ENCODE measurements at places on chromosomes 7 and 10. TPM values are rescaled to one million over a fixed set of nuclear protein-coding genes. Genes with fewer than 3 reads are reported as not detected.

DNA sequence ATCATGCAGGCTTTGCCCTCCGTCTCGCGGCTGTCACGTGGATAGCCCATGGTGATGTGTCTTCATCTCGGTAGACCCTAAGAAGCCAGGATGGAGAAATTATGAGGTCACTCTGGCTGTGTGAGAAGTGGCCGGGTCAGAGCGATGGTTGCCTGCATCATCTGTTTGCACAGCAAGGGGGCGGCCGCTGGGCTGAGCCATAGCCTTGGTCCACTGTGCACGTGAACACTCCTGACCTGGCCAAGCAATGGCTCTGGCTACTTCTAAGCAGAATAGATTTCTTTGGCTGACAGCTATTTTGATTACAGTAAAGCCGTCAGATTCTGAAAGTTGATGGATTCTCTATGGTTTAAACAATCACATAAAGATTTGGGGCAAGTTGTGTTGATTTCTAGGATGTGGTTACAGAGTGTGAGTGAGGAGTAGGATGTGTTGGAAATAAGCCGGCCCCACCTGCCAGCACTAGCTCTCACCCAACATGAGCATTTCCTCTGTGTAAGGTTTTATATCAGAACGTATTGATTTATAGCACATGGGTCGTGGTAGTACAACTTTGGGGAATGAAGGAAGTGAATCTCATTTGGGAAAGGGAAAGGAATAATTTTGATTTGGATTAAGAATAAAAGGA lies 214.4 kb upstream of the GPR26 start:
- DNase-seq, result no peak

DNA sequence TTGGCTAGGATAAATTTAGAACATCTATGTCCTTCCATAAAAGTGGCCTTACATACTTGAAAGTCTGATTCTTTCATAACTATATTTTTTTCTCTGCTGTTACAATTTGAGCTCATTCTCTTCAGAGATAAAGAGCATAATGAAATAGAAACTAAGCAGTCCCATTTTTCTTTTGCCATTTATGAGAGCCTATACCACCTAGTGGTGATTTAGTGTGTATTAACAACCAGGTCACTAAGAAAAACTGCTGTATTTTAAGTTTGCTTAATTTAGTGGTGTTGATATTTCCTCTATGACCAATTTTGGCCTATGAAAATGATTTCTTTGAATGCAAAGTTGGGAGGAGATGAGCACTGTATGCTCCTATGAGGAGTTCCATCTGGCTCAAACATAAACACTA lies 88.7 kb upstream of the ZWINT start:
- no peak for DNase-seq

- no peak for DNase-seq
Measured at GRCh38 chr10:111515264-111515663, 438.4 kb downstream of the ADRA2A start.

DNA sequence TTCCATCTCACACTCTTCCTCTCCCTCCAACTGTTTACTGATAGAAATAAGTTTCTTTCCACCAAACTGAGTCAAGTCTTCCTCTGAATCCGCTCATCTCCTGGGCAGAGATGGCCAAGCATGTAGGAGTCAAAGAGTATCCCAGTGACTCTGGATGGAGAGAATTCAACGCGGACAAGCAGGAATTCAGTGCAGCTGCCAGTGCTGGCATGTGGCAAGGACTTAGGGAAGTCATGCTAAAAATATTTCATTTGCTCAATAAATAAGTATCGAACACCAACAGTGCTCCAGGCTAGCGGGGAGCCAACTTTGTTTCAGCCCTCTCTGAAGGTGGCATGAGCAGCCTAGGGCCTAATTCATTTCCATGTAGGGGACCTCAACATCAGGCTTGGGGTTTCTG lies 351.6 kb upstream of the ZMIZ1 start:
- no peak for DNase-seq

DNA sequence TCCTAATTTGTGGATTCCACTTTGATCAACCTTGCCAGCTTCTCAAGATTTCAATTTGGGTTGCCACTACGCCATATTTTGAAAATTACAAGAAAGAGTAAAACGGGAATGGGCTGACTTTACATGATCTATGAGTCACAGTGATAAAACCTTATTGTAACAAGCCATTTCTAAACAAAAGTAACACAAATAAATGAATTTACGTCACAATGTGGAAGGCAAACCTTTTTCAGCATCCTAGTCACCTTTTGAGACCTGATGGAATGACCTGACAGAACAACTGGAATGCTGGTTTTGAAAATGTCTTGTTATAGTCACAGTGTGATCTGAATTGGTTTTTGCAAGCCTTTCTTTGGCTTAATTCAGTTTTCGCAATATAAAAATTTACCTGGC lies 85.9 kb downstream of the CDK6 start:
- DNase-seq, result no peak

DNA sequence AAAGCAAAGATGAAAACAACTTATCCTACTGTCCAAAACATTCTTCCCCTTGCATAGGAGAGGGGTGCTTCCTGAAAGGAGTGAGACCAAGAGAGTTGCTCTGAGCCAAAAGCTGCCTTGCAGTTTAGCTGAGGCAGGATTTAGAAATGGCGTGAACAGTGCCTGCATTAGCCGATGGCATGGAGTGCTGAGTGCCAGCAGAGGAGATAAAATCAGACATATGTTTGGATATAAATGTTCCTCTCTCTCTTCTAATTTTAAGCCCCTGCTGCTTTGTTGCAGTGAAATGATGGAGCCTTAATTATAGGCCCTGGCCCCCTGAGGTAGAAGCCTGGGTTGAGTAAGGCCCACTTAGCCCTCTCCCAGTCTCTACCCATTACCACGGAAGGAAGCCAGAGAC lies 7.1 kb downstream of the LRRC4 start:
- no peak for DNase-seq

- no peak for DNase-seq
Measured at GRCh38 chr7:14766747-14767146, 135.8 kb downstream of the DGKB start.

DNA sequence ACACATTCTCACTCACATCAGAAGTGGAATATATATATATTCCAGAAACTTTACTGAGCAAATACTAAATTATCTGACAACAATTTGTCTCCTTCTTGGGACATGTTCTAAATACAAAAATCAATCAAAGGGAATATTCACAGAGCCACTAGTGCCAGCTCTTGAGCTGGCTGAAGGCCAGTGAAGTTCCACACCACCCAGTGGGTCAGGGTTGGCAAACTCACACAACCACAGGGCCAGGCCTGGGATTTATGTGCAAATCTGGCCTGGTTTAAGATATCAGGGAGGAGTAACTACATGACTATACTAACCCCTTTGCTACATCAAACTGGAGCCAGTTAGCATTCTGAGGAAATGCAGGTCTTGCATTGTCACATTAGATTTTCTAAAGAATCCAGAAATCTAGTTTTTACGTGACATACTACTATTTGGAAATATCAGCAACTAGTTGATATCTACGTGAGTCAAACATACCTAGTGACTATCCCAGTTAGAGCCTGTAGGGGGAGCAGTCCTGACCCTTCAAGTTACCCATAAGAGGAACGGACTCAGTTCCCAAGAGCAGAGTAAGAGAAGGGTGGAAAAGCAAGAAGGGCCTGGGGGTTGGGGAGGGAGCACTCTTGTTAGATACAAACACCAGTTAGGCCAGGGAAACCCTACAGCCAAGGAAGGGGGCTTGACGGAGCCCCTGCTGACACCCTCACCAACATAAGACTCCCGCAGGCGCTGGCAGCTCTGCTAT lies 600.4 kb downstream of the KCNMA1 start:
- DNase-seq, result no peak

GRCh38 chr10:17410907-17411306 lies 43.5 kb downstream of the ST8SIA6 start:
- DNase-seq, result no peak

DNA sequence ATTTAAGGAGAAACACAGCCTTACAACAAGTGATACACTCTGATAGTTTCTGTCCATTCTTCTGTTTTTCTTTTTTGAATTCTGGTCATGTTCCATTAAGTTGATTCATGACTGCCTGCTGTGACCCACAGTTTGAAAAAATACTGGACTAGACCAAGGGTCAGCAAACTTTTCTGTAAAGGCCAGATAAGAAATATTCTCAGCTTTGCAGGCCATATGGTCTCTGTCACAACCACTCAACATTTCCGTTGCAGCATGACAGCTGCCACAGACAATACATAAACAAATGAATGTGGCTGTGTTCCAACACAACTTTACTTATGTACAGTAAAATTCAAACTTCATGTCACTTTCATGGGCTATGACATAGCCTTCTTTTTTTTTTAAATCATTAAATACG lies 156.7 kb downstream of the PLXNA4 start:
- DNase-seq, result peak; percentile 61

DNA sequence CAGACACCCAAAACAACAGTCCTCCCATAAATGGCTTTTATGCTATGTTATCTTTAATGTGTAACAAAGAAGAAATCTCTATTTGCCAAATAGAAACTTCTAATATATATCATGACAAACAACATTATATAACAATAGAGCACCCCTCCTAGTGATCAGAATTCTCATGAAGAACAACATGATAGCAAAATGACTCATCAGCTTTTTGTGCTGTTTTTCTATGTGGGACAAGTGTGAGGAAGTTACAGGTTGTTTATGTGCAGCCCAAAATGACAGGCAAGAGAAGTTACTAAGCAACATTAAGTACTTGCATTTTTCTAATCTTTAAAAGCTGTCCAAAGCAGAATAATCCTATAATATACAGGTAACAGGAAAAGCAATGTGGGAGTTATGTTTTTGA lies 7.7 kb downstream of the DGKB start:
- DNase-seq, result no peak

DNA sequence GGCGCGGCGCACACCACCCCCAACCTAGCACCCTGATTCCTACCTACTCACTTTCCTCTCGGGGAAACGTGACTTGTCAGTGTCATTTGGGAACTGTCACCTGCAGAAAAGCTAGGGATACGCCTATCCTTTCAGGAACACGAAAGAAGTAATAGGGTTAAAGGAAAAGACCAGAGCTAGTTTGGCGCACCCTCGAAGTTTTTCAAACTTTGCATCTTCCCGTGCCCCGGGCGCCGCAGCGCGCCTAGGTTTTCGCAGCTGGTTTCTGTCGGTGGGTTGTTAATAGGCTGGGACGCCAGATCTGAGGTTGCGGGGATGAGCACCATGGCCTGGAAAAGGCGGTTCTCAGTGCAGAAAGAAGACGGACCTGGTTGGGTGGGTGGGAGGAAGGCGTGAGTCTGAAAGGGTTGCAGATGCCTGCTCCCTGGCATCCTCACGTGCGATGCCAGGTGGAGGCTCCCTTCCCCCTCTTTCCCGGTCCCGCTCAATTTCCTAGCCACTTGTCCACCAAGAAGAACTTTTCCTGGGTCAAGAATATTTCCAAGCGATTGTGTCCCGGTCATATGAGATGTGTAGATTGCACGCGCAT lies 568 bp upstream of the MEOX2 start:
- no peak for DNase-seq

DNA sequence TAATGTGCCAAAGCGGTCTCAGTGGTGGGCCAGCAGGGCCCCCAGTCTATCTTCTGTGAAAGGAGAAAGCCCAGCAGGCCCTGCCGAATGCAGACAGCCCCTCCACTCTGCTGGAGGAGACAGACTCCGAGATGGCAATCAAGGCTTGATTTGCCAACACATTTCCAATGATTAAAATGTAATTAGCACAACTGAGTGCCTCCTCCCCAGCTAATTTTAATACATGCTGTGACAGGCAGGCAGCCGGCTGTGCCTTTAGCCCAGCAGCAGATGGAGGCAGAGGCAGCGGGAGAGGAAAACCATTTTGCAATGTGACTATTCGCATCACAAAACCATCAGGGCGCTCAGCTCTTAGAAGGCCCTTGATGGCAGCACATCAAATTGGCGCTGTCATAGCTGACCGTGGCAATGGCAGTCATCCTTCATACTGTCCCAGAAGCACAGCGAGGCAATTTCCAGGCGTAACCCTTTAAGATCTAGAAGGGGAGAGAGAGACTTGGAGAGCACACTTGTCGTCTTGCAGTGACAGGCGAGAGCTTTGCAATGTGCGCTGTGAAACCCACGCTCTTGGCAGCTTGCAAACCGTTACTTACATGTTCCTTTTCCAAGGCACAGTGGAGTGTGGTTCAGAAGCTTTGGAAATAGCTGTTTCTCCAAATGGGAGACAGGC lies 714.8 kb upstream of the GALNT17 start:
- DNase-seq, result no peak

DNA sequence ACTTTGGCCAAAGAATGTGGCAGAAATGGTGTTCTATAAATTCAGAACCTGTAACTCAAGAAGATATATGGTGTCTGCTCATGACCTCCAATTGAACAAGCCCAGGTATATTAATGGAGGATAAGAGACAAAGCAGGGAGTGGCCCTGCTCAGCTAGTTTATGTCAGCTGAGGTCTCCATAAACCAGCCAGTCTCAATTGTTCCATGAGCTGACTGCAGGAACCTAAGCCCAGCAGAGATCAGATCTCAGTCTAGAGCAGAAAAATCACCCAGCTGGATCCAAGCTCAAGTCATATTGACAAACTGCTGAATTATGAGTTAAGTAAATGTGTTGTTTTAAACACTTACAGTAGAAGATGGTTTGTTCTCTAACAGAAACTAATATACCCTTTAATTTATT lies 105.5 kb upstream of the SGCE start:
- no peak for DNase-seq

- no peak for DNase-seq
Measured at GRCh38 chr10:33187427-33187999, 147.0 kb downstream of the NRP1 start.

DNA sequence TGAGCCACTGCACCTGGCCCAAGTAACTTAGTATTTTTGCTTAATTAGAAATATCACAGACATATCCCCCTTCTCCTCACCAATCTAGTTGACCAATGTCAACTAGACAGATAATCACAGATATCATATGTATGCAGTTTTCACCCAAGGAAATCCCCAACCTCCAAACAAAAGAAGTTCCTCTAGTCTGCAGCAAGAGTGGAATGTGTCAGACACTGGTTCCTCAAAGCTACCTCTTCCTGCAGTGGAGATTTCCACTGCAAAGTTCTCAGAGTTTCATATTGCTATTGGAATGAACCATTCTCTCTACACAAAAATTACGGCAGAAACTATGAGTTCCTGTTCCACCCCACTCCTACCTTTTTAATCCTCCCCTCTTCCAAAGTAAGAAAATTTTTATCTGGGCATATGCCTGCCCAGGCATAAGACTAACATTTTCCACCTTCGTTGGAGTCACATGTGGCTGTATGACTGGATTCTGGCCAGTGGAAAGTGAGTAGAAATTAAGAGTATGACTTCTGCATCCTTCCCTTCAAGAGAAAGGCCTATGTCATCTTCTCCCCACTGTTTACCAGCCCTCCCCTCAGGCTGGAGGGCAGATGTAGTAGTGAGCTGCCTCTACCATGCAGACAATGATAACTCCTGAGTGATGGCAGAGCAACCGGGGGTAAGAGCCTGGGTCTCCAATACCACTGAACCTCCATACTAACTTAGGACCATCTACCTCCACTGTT lies 103.0 kb downstream of the MYOF start:
- DNase-seq, result no peak

- DNase-seq, result no peak
Measured at GRCh38 chr10:29140991-29141390, 147.9 kb upstream of the LYZL1 start.

SLC39A12 gene
- polyA plus RNA-seq, result not detected

HTRA1 gene
- polyA plus RNA-seq, result 183 TPM

EDRF1 gene
- 39.2 TPM for polyA plus RNA-seq

FANK1 gene
- polyA plus RNA-seq, result 10.1 TPM

SFXN3 gene
- 22.1 TPM for polyA plus RNA-seq

IFIT1B gene
- polyA plus RNA-seq, result 0.14 TPM

TBXAS1 gene
- 28.9 TPM for polyA plus RNA-seq

OPN1SW gene
- 1.5 TPM for polyA plus RNA-seq

CXCL12 gene
- 604 TPM for polyA plus RNA-seq

FGFBP3 gene
- 3.2 TPM for polyA plus RNA-seq
